ENCODE measurements at places on chromosomes 1 and 21. TPM values are rescaled to one million over a fixed set of nuclear protein-coding genes. Genes with fewer than 3 reads are reported as not detected.

Gene VANGL1
- 19.7 TPM for total RNA-seq

Gene TCEA3
- 0.33 TPM for total RNA-seq

Gene RGS18
- total RNA-seq = not detected

Gene RPE65
- total RNA-seq = not detected

Gene FCAMR
- total RNA-seq = not detected

Gene RNF187
- 55.9 TPM for total RNA-seq

Gene DYRK3
- 11.1 TPM for total RNA-seq

Gene ELF3
- 217 TPM for total RNA-seq

Gene ANGPTL3
- total RNA-seq = not detected

Gene UBL4B
- total RNA-seq = not detected

Gene PRR9
- not detected for total RNA-seq

Gene C1QB
- not detected for total RNA-seq

Gene SYCP1
- total RNA-seq = not detected

Gene ETS2
- 85.6 TPM for total RNA-seq

Gene CFAP57
- 0.26 TPM for total RNA-seq

Gene GJB3
- total RNA-seq = 6.3 TPM

Gene ARHGEF10L
- total RNA-seq = 7.5 TPM

Gene ACADM
- 27.4 TPM for total RNA-seq

Gene PLA2G2F
- not detected for total RNA-seq

Gene GBP7
- not detected for total RNA-seq

Gene MCOLN2
- 1.9 TPM for total RNA-seq

Data from A549 treated with RU486 at 1 μM for 4 hours (cell line).